ENCODE measurements at places on chromosomes 12 and 14. TPM values are rescaled to one million over a fixed set of nuclear protein-coding genes. Genes with fewer than 3 reads are reported as not detected.

DNA sequence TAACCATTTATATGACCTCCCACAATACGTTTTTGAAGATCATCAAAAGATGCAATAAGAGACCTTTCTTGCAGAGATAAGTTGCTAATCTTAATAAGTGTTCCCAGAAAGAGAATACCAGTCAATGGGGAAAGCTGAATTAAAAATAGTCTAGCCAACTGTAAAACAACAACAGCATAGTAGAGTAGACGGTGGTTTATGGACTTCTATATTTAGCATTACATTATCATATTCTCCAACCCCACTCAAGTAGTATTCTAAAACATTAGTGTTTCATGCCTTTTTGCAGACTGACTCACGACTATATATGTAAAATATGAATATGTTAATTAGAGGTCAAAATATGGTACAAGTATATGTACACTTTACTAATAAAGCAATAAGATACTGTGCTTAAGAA lies 218.9 kb downstream of the MED13L start:
- no peak for DNase-seq

GRCh38 chr14:100879782-100880181 lies 23.7 kb downstream of the RTL1 start:
- no peak for DNase-seq

GRCh38 chr12:119153477-119154434 lies 25.0 kb upstream of the HSPB8 start:
- no peak for DNase-seq

DNA sequence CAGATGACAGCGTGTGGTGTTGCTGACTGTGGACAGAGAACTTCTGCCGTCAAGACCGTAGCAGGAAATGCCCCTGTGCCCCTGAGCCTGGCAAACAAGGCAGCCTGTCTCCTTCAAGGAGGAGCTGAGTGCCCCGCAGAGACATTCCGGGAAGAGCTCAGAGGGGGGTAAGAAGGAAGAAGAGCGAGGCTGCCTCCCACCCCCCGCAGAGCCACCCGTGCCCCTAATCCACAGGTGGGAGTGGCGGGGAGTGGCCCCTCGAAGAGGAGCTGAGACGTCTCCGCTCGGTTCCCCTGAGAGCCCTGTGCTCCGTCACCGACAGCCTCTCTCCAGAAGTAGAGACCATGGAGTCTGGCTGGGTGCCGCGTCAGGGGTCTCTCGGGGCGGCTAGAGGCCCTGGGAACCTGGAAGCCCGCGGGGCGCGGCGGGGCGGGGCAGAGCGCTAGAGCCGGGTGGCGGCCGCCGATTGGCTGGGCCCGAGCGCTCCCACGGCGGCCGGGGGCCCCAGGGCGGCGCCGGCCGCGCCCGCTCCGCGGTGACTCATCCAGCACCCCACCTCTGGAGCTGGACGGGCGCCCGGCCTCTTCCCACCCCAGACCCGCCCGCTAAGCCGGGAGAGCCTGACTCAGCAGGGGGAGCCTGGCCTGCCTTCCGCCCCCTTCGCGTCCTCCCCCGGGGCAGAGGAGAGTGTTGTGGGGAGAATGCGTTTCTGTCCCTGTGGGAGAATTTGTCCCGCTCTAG lies 25.2 kb upstream of the KRT78 start:
- peak; percentile 69 for DNase-seq

DNA sequence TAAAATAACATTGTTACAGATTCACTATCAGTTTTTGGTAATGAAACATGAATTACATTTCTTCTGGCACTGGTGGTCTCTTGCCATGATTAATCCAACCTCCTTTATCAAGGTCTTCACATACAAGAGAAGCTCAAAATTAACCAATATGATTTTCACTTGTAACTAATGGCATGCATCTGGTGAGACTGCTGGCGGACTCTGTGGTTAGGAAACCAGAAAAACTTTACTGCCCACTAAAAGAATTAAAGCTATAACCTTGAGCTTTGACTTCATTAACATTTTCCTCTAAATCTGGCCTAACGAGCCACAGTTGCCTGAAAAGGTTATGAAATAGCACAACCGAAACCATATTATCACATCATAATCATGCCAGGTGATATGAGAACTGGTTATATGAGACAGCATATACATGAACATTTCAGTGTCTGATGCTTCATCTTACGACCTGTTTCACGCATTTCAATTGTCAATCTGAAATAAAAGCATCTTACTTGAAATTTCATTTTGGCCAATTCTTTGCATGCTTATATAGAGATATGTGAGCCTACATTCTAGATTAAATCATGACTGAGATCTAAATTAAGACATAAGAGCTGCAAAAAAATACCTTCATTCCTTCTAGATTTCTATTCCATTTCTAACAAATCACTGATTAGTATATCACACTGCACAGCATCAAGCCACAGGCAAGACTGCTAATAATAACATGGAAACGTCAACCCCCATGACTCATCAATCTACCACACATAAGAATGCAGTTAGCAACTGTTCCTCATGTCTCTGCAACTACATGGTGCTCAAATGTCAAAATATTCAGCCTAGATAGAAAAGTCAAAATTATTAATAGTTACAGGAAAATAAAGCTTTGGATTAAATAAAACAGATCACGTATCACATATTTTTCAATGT lies 89.3 kb downstream of the OSBPL8 start:
- DNase-seq, result no peak

GRCh38 chr12:76547526-76547925 lies 12.0 kb downstream of the OSBPL8 start:
- no peak for DNase-seq

DNA sequence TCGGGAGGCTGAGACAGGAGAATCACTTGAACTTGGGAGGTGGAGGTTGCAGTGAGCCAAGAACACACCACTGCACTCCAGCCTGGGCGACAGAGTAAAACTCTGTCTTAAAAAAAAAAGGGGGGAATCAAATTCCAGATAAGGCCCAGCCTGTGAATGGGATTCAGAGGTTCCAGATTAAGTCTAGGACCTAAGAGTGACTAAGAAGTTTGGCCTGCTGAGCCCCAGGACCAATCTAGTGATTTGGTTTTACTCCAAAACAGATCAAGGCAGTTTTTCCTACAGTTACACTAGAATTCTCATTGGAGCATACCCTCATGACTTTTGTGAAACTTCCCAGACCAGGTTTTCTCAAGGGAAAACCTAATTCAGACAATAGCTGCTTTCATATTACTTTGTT lies 22.8 kb downstream of the EXOC5 start:
- no peak for DNase-seq

- DNase-seq, result no peak
Measured at GRCh38 chr14:72651081-72651480, 242.8 kb downstream of the DPF3 start.

GRCh38 chr12:118355843-118356242 lies 16.9 kb downstream of the TAOK3 start:
- no peak for DNase-seq

C12orf54 gene
- total RNA-seq, result not detected

UNC79 gene
- total RNA-seq, result 0.06 TPM

SPX gene
- total RNA-seq, result not detected
